ENCODE measurements at places on chromosomes 1 and 21.
A peak's percentile ranks its signal among the peaks of the same experiment; 100 is the strongest.

GRCh38 chr1:31181515-31182343 is 58.0 kb downstream of the NKAIN1 start:
- DNase-seq = peak; percentile 40

DNA sequence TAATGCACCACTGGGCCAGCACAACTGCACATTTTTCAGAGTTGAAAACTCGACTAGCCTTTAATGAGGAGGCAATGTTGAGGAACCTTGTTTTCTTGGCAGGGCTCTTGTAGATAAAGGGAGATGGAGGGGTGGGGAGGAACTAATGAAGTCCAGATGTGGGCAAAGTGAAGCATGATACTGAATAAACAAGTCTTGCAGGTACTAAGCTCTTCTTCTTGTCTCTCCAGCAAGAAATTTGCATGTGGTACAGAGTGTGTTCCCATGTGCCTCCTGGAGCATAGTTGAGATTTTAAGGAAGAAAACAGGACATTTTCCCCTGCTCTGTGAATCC is 47.0 kb downstream of the PLPP3 start:
- no peak for DNase-seq

GRCh38 chr1:196400478-196401451 is 207.5 kb downstream of the KCNT2 start:
- no peak for DNase-seq

GRCh38 chr1:192243721-192244120 is 73.1 kb upstream of the RGS21 start:
- DNase-seq = no peak

DNA sequence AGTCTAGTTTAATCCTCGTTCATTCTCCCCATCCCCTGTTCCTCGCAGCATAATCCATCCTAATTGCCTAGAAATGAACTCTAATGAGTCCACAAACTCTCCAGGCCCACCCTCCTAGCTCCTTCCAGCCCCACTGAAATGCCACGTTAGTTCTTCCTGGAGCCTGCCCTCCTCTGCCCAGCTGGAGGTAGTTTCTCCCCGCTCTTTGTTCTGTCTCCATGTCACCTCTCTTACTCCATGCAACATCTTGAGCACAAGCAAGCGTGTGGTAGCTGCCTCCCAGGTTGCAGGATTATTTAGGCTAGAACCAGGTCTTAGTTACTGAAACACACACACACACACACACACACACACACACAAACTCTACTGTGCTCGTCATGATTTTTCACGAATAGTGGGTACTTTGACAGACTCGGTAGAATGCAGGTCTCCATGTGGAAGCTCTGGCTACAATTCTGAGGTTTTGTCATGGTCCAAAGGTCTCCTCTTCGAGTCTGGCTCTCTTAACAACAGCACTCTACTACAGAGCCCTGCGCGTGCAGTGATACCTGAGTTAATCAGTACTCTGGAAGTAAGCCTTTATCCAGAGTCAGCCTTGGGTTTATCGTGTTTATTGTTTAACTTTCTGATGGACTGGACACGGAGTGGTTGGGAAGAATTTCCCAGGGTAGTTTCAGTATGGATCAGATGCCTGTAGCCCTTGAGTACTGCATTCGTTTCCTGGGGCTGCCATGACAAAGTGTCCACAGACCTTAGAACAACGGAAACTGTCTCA is 27.5 kb downstream of the HUNK start:
- DNase-seq = no peak

DNA sequence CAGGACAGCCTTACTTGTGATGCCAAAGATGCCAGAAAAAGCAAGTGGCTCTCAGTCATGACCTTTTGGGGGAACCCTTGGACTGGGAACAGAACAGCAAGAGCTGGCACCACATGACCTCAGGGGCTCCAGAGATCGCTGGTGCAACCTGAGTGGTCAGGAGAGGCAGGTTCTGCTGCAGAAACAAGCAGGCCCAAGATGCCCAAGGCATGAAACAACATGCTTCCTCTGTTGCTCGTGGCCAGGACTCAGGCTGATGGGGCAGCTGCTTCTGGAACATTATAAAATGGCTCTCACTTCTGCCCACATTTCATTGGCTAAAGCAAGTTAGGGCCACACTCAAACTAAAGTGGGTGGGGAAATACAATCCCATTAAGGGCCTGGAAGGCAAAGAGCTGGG is 17.7 kb upstream of the CLSTN1 start:
- no peak for DNase-seq

GRCh38 chr21:33401630-33401992 is 1.6 kb upstream of the IFNGR2 start:
- DNase-seq = no peak

DNA sequence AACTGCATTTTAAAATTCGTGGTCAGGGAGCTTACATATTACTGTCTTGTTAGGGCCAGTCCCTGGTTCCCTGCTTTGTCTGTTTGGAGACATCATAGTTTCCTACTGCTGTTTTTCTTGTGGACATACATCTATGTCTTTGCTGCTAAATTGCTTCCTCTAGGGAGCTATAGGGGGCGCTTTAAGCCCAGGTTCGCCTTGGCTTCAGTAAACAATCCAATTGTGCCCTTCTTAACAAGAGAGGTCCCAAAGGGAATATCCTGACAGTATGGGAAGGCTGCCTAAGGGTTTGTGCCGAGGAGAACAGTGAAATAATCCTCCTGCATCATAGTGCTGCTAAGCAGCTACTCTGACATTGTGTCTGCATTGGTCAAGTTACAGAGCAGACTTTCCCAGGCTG is 112.5 kb downstream of the USH2A start:
- DNase-seq = no peak

- no peak for DNase-seq
Measured at GRCh38 chr1:103460511-103460910, 65.0 kb upstream of the RNPC3 start.

- DNase-seq = no peak
Measured at GRCh38 chr1:179591592-179592580, at the start of gene TDRD5. Gene TDRD5, plus strand, starts transcription at chr1:179591832. Its CDS starts 784 bp downstream, at chr1:179592616.

DNA sequence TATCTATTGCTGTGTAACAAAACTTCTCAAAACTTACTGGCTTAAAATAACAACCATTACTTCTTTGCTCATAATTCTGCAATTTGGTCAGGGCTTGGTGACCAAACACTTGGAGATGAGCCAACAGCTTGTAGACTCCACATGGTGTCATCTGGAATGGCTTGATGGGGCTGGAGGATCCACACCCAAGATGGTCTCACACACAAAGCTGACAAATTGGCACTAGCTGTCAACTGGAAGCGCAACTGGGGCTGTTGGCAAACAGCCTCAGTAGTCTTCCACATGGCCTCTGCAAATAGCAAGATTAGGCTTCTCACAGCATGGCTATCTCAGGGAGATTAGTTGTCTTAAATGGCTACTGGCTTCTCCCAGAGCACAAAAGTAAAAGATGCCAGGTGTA is 27.1 kb upstream of the MTF2 start:
- no peak for DNase-seq

DNA sequence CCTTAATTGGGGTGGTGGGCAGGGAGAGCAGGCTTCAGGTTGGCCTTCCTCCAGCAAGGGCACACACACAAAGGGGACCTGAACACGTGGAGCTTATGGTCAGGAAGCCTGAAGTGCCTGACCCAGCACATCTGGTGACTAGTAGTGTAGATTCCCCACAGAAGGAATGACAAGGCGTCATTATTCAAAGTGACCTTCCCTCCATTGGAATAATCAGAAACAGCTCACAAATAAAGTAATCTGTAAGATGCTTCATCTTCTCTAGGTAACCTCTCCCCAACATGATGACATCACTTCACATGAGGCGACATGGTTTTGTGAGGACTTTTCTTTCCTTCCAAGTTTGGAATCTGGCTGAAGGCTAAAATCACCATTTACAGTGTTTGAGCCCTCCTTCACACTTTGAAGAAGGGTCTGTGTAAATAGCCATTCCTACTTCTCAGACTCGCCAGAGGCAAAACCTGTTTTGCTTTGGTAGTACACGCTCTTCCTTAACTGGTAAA is 32.8 kb upstream of the ERG start:
- no peak for DNase-seq

DNA sequence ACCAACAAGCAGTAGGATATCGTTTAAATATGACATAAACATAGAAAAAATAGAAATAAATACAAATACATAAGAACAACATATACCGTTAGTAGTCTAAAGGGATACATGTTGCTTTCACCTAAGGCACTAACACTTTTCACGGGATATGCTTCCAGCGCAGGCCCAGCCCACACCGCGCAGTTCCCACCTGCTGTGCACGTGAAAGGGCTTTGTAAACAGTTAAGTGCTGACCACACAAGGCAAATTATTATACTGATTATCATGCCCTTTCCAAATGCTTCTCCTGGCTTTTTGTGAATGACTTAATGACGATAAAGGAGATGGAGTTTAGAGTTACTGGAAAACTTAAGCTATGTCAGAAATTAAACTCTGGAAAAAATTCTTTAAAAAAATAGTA is 11.3 kb upstream of the IL22RA1 start:
- no peak for DNase-seq

- DNase-seq = no peak
Measured at GRCh38 chr1:170168265-170168664, 22.5 kb downstream of the NTMT2 start.

GRCh38 chr1:196425513-196425912 is 182.7 kb downstream of the KCNT2 start:
- no peak for DNase-seq

DNA sequence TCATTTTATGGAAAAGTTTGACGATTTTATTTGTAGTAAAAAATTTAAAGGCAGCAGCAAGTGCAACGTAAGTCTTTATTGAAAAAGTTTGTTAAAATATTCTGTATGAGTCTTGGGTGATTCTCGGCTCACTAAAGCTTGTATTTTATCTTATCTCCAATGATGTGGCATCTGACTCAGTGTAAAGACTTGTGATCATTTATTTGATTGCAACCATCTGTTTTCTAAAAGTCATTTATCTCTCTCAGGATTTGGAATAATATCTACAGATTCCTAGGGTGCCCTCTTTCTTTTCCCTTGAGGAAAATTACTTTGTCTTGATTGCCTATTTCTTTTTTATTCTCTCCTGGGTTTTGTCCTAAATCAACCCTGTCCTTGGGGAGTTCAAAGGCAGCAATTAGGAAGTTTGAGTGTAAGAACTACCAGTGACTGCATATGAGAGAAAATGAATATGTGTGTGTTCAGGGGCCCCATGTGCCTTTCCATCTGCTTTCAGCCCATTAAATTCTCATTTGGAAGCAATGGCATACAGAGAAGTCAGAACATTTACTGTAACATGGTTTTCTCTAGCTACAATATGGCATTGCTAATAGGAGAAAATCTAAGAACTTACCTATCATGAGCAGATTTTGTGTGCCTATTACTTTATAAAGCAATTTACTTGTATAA is 575.0 kb upstream of the CHRM3 start:
- DNase-seq = no peak

DNA sequence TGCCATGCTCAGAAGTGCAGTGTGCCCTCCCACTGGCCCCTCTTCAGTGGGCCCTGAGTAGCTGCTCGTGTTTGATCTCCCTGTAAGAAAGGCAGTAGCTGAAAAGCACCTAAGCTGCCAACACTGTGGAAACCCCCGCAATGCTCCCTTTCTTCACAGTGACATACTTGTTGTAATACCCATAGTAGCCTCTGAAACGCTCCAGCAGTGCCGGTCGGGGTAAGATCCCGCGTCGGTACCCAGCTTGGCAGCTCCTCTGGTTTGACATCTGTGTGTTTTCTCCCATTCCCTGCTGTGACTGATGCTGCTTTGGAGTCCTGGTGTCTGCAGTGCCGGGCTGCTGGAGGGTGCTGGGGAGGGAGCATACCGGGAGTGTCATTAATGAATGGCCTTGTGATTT is 3.6 kb downstream of the CHAF1B start:
- DNase-seq = no peak

- no peak for DNase-seq
Measured at GRCh38 chr1:193807208-193807607, 620.8 kb upstream of the B3GALT2 start.

- no peak for DNase-seq
Measured at GRCh38 chr1:42260376-42261070, 74.5 kb downstream of the FOXJ3 start.

Data from activated T-cell treated with anti-CD3 and anti-CD28 coated beads, Interleukin-2, amount 50 U/mL, for 1 hour (primary cell).